Muscle of leg (tissue), 16 donors: ENCODE measurements at places on chromosomes 13 and 19. TPM values are rescaled to one million over a fixed set of nuclear protein-coding genes. Genes with fewer than 3 reads are reported as not detected.

ZNF536 gene
- 1.9 TPM for total RNA-seq

ADM5 gene
- total RNA-seq: 0.89 TPM

MEDAG gene
- total RNA-seq: 9.7 TPM

HSD17B14 gene
- total RNA-seq: 2.7 TPM

ATP4B gene
- total RNA-seq: not detected

REX1BD gene
- 61.5 TPM for total RNA-seq

GJB6 gene
- total RNA-seq: 0.04 TPM

ZNF222 gene
- total RNA-seq: 5.8 TPM

PRODH2 gene
- not detected for total RNA-seq

ADGRE3 gene
- 0.04 TPM for total RNA-seq

ARL11 gene
- total RNA-seq: 0.58 TPM

ZFP30 gene
- 25.0 TPM for total RNA-seq

APOE gene
- 56.7 TPM for total RNA-seq

TSSK6 gene
- total RNA-seq: 0.31 TPM

EEF1AKMT1 gene
- total RNA-seq: 16.0 TPM

PSG6 gene
- total RNA-seq: 0.53 TPM

HIPK4 gene
- total RNA-seq: 0.13 TPM

SOX1 gene
- 0.04 TPM for total RNA-seq

NKPD1 gene
- total RNA-seq: 0.13 TPM

SRRM5 gene
- total RNA-seq: 0.18 TPM

COL4A2 gene
- 468 TPM for total RNA-seq

CEACAM7 gene
- total RNA-seq: not detected

TJP3 gene
- total RNA-seq: 0.04 TPM

KLF1 gene
- 0.31 TPM for total RNA-seq

TMEM255B gene
- total RNA-seq: 1.9 TPM

SIGLEC5 gene
- total RNA-seq: 0.13 TPM

FXYD7 gene
- 0.71 TPM for total RNA-seq

ONECUT3 gene
- not detected for total RNA-seq

SULT2A1 gene
- total RNA-seq: not detected

LRP3 gene
- 20.8 TPM for total RNA-seq
